IPS-NIHi11 (cell line): ENCODE measurements at places on chromosomes 5 and 9.
A peak's percentile ranks its signal among the peaks of the same experiment; 100 is the strongest.

DNA sequence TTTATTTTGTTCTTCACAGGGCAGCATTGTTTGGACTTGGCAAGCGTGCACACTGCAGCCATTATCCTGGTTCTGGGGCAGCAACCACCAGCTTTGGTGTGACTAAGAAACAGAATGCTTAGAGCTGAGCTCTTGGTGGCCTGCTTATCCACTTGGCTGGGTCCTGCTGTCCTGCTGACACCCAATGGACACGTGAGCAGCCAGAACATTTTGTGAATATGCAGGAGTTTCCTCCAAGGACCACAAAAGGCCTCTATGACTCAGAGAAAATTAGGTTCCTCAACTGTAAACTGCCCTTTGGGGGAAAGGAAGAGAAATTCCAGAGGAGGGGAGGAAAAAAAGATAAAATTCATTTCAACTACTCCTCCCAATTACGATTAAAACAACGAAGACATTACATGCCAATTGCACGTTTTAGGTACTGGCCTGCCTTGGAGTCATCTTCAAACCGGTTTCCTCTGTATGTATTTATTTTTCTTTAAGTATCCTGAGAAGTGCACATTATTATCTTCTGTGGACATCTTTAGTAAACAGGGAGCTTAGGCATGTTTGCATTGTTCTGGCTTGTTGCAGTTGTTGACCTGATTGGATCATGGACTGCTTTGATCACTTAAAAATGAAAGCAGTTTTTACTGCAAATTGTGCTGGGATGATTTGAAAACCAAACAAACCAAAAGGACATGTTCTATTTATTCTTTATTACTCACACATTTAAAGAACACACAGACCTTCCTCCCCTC is 82.3 kb upstream of the TLE4 start:
- no peak for DNase-seq

GRCh38 chr5:59856358-59856757 is 37.2 kb downstream of the PDE4D start:
- DNase-seq, result no peak

- DNase-seq, result no peak
Measured at GRCh38 chr5:23727271-23727670, 219.9 kb downstream of the PRDM9 start.

- DNase-seq, result no peak
Measured at GRCh38 chr9:80157561-80157983, 585.8 kb downstream of the TLE4 start.

DNA sequence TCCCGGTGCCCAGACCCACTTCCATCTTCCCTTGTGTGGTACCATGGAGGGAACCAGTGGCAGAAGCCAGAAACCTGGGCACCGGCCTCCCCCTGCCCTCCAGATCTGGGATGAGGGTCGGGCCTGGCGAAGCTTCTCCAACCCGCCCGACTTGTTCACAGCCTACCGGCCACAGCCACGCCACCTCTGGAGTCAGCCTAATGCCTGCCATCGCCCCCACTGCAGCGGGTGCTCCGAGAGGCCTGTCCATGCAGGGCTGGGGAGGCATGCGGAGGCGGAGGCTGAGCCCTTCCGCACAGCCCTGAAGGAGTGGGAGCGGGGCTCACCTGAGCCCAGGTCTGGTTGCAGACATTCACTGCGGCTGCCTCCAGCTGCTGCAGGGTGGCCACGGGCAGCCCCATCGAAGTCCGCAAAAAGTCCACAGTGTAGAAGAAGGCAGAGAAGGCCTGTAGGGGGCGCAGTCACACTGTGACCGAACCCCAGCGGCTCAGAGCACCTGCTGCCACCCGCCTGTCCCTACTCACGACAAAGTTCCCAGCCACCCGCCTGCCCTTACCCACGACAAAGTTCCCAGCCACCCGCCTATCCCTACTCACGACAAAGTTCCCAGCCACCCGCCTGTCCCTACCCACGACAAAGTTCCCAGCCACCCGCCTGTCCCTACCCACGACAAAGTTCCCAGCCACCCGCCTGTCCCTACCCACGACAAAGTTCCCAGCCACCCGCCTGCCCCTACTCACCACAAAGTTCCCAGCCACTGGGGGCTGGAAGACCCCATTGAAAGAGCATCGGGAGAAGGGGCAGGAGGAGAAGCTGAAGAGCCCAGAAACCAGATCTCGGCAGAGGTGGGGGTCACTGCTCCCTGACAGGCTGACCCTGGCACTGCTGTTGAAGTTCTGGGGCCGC is 3.8 kb upstream of the NPDC1 start:
- DNase-seq, result peak; percentile 71

- no peak for DNase-seq
Measured at GRCh38 chr5:113546703-113547183, 33.2 kb downstream of the YTHDC2 start.

- no peak for DNase-seq
Measured at GRCh38 chr9:69218166-69218565, 44.1 kb downstream of the TJP2 start.

- DNase-seq, result no peak
Measured at GRCh38 chr5:116976767-116977166, 402.1 kb upstream of the SEMA6A start.

- peak; percentile 95 for DNase-seq
Measured at GRCh38 chr9:130042885-130043653, at the start of gene FNBP1. Gene FNBP1 (minus strand): TSS chr9:130043189. CDS start chr9:130042975, 214 bp downstream.

GRCh38 chr5:169788168-169788567 is 151.1 kb downstream of the DOCK2 start:
- no peak for DNase-seq

GRCh38 chr5:157708866-157709265 is 22.4 kb upstream of the THG1L start:
- no peak for DNase-seq

DNA sequence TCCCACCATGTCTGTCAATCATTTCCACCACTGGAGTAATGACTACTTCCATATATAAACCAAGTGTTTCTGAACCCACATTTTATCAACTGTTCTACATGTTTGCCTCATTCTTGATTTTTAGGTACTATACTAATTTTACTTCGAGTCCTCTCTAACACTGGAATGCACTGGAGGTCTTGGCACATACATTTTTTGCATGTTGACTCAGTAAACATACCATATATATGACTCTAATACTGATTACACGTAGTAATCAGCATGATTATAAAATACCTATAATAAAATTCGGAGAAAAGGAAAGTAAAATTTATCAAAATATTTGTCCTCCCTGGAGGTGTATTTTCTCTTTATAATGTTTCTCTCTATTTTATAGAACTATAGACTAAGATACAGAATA is 621.7 kb upstream of the NUDT12 start:
- DNase-seq, result no peak

DNA sequence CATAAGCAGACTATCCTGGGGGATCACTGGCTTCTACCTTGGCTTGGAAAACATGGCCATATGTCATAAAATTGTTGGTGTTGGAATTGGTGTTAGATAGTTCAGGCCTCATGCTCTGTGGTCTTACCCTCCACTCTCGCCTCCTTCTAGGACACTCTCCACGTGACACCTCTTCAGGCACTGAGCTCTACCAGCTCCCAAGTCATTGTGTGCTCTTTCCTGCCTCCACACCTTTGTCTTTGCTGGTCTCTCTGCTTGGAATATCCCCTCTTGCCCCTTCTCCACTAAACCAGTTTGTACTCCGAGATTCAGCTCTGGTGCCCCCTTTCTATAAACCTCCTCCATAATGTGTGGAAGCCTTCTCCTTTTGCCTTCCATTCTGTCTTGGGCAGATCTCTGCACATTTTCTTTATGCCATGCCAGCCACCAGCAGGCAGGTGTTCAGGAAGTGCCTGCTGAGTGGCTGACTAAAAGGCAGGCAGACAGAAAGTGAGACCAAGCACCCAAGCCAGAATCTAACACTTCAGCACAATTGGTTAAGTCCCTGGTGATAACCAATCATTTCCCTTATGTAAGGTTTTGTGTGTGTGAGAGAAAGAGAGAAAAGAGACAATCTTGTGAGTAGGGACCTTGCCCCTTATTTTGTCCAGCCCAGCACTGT is 37.7 kb downstream of the SAR1B start:
- no peak for DNase-seq

DNA sequence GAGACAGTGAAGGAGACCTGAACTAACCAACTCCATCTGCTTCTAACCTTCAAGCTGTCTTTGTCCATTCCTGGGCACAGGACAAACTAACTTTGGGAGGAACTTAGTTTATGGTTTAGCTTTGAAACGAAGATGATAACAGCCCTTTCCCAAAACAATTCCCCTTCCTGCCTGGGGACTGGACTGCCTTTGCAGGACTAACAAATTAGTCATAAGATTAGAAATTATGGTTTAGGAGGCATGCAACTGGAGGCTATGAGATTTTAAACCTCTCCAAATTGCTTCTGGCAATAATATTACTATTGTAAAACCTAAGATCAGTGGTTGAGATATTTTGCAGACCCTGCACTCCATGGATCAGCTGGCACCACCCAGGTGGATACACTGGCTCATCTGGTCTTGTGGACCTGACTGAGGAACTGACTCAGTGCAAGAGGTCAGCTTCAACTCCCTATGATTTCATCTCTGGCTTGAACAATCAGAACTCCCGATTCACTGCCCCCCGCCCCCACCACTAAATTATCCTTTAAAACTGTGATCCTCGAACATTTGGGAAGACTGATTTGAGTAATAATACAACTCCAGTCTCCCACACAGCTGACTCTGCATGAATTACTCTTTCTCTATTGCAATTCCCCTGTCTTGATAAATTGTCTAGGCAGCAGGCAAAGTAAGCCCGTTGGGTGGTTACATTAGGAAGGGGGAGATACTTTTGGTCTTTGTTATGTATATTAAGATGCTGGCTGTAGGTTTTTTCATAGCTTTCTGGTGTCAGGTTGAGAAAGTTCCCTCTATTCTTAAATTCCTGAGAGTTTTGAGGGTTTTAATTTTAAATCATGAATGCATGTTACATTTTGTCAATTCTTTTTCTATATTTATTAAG is 213.3 kb downstream of the TSSK1B start:
- no peak for DNase-seq

- DNase-seq, result no peak
Measured at GRCh38 chr5:95194856-95195255, 90.0 kb downstream of the MCTP1 start.

- peak; percentile 54 for DNase-seq
Measured at GRCh38 chr5:95644351-95645042, 2.1 kb upstream of the RFESD start.

DNA sequence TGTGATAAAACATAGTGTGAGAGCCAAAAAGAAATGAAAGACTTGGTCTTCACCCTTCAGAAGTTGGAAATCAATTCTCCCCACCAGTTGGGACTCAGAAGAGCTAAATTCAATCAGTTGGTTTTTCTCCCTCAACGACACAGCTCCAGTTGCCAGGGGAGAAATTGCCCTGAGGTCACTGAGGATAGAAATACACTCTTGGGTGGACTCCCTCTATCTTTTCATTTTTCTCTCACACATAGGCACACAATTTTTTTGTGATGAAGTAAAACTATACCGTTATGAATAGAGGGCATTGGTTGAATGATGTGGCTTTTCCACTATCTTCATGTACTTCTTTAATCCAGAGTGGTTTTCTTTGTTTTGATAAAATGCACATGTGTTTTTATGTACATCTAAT is 80.2 kb downstream of the ZNF366 start:
- DNase-seq, result no peak

GRCh38 chr5:127885176-127885575 is 182.0 kb downstream of the CCDC192 start:
- DNase-seq, result no peak

GRCh38 chr9:78769690-78770089 is 472.8 kb downstream of the PSAT1 start:
- no peak for DNase-seq

GRCh38 chr5:66113160-66113559 is 30.9 kb upstream of the SREK1 start:
- DNase-seq, result no peak

DNA sequence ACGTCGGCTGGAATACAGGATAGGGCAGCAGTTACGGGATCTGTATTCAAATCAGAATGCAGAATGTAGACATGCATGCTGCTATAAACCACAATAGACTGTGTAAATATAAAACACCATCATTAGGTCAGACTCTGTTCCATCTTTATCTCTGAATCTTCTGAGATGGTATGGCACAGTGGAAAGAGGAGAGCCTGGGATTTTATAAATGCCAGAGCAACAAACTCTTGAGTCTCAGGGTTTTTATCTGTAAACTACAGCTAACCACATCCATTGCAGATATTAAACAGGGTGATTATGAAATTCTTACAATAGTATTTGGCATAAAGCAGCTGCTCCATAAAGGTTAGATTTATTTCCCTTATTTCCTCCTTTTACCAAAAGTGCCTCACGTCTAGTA is 108.7 kb downstream of the ZDHHC21 start:
- no peak for DNase-seq

DNA sequence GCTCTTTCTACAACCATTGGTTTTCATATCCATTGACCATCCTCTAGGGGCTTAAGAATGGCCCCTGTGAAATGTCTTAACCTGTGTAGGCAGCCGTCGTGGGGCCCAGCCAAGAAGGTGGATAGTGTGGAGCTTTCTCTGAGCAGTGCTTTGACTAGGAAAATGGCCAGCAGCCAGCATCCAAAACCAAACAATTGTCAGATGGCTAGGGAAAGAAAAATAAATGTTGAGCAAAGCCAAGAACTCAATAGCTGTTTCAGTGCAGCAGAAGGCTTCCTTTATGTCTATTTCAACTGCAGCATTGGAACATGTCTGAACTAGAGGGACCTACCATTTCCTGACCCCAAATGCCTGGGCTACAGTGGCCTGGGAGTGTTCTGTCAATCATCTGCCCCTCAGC is 374.9 kb downstream of the TLE4 start:
- no peak for DNase-seq

DNA sequence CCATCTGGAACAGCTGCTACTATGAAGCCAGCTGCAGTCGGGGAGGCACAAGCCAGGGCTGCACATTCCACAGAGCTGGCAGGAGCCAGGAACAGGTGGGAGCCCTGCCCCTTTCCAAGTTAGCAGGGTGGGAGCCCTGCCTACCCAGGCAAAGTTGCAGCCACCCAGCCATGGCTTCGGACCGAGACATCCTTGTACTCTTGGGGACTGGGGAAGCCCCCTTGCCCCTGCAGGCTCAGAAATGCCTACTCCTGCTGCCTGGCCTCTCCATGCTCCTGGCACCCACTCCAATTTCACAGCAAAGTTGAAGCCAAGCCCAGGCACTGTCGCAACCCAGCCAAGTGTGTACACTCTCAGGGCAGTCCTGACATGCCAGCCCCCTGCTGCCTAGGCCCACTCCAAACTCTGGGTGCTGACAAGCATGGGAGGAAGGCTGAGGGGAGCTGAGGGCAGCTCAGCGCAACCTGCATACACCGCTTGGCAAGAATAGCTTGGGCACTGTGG is 165.1 kb downstream of the RNF180 start:
- DNase-seq, result no peak
